CD4-positive, alpha-beta T cell treated with Interleukin-6 at 100 ng/mL for 8 hours (primary cell): ENCODE measurements at places on chromosomes 5 and 9.

GRCh38 chr5:156375895-156376495, 49.0 kb downstream of the SGCD start:
- DNase-seq, result no peak

- DNase-seq, result no peak
Observed at GRCh38 chr9:133735415-133735775, 2.8 kb downstream of the SARDH start.

DNA sequence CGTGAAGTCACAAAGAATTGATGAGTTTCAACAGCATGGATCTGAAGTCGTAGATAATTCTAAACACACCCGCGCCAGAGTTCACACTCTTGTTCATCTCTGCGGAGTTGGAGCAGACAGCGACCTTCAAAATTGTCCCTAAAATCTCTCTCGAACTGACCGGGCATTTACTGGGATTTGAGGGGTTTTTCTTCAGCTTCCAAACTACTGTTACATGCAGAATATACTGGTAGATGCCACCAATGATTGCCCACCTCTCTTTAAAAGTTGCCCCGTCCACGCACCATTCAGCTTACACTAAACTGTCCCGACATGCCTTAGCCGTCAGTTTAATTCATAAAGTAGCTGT, 5.2 kb upstream of the ISL1 start:
- no peak for DNase-seq

DNA sequence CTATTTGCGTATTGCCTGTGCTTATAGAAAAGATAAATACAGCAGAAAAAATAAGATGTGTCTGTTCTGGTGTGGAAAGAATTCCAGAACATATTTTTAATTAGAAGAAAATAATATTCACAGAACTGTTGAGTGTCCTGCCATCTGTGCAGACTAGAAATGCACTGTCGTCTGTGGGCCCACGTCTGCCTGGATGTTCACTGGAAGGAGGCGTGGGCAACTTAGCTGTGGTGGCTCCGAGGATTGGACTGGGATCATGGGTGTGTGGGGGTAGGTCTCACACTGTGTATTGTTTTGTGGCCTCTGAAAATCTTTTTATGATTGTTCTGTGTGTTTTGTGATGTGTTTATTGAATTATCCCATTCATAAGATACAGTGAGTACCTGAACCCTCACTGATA, 126.0 kb upstream of the CACNA1B start:
- no peak for DNase-seq

GRCh38 chr9:121596515-121596914, 54.9 kb upstream of the DAB2IP start:
- no peak for DNase-seq

DNA sequence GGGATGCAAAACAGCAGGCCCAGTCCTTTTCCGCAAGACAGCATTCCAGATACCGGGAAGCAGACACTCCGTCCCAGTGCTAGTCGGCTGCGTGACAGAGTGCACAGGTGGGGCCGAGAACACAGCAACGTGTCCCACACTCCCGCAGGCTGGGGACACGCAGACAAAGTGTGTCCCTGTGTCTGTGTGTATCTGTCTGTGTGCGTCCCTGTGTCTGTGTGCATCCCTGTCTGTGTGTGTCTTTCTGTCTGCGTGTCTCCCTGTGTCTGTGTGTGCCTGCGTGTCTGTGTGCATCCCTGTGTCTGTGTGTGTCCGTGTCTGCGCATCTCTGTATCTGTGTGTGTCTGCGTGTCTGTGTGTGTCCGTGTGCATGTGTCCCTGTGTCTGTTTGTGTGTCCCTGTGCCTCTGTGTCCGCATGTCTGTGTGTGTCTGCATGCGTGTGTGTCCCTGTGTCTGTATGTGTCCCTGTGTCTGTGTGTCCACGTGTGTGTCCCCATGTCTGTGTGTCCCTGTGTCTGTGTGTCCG, 137.0 kb downstream of the MRPL36 start:
- no peak for DNase-seq

DNA sequence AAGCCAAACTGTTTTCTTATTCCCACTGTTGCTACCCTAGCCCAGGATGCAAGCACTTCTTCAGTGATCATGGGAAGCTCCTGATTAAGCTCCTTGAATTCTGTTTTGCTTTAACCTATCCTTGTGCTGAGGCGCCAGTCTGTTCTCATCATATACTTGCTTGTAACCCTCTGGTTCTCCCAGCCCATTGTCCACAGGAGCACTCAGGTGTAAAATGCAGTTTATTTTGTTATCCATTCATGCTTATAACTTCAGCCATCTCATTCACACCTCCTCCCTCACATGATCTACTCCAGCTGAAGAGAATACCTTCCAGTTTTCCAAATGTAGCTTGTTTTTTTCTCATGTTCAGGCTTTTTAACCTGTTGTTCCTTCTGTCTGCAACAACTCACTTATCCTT, 402.1 kb upstream of the BRINP1 start:
- no peak for DNase-seq

DNA sequence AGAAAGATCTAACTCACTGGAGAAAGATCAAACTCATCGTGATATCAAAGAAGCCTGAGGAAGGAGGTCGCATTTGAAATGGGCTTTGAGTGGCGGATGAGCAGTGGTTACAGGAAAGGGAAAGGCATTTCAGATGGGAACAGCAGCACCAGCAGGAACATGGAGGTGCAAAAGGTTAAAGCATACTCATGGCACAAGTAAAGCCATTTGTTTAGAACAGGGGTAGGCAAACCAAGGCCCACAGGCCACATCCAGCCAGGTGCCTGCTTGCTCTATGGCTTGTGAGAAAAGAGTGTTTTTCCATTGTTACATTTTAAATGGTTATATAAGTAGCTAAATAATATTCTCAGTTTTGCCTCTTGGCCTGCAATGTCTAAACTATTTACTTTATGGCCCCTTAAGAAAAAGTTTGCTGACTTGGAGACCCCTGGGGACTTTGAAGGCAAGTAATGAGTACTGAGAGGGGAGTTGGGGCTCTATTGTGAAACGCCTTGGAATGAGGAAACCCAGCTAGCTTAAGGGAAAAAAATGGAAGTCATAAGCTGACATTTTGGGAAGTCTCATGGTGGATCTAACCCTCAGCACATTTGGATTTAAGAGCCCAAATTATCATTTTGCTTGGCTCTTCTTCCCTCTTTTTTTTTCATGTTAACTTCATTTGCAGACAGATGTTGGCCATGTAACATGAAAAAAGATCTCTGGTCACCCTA, 211.1 kb downstream of the NR3C1 start:
- no peak for DNase-seq

GRCh38 chr5:80698369-80698768, 43.6 kb upstream of the DHFR start:
- DNase-seq, result no peak

DNA sequence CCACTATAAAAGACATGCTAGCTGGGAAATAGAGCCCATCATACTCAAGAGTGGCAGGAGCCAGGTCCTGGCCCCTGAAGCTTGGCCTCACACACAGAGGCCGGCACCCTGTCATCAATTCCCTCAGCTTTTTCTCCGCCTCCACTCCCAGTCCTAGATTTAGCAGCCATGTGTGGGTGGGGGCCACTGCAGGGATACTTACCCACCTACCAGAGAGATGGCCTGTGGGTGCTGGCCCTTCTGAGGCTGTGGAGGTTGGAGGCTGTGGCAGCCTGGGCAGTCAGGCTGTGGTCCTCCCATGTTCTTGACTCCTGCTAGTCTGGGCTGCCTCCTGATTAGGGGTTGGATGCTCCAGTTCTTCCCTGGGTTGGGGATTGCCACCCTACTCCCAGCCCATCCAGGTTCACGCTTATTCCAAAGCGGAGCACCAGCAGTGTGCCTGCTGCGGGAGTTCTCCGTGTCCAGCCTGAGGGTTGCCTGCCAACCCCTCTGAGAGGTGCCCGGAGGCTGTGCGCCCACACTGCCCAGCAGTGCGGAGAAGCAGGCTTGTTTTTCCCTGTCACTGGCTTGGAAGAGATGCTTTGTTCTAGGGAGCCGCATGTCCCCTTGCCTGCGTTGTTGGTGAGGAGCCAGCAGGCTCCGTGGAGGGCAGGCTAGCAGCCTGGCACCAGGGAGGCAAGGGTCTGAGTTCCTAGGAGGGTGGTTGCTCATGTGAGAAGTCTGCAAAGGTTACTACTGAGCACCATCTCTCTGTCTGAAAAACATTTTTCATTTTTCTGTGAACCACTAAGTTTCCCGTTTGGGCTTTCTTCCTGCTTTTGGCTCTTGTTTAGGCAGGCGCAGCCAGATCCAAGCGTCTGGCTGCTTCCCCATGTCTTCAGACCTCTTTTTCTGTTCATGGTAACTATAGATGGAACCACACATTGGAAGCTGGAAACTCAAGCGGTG, 7.5 kb downstream of the SLC22A5 start:
- no peak for DNase-seq

DNA sequence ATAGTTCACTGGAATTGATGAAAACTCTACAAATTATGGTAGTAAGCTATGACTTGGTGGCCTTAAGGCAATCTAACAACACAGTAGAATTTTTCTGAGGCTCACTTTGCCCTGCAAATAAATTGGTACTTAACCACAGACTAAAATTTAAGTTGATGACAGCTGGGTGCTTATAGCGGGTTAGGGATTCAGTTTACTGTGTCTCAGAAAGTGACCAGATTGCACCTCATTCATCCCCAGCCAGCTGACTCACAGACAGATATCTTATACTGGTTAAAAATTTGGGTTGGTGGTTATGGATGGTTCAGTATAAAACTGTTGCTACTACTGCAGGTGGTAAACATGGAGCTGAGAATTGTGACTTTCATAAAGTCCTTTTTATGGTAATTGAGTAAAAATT, 2.8 kb downstream of the CKS2 start:
- no peak for DNase-seq

GRCh38 chr5:31605920-31606319, 33.0 kb upstream of the PDZD2 start:
- DNase-seq, result no peak
